ENCODE measurements at places on chromosomes 2 and 18. TPM values are rescaled to one million over a fixed set of nuclear protein-coding genes. Genes with fewer than 3 reads are reported as not detected.

Gene CASP8
- total RNA-seq = 3.1 TPM

Gene ICOS
- total RNA-seq = not detected

- DNase-seq = no peak
Observed at GRCh38 chr2:207115715-207116364, 49.9 kb downstream of the KLF7 start.

Gene WIPF1
- 19.4 TPM for total RNA-seq

Gene HOXD8
- 0.16 TPM for total RNA-seq

GRCh38 chr2:31903109-31903780 lies 107.6 kb downstream of the MEMO1 start:
- DNase-seq = no peak

Gene VAMP5
- total RNA-seq = 62.1 TPM
